Smooth muscle cell of the coronary artery (primary cell): ENCODE measurements at places on chromosomes 2 and 18. TPM values are rescaled to one million over a fixed set of nuclear protein-coding genes. Genes with fewer than 3 reads are reported as not detected.

COLEC12 gene
- 49.6 and 58.5 TPM in 2 replicates for total RNA-seq

FAM228A gene
- 0.23 and 2.3 TPM in 2 replicates for total RNA-seq

IL1RN gene
- 0.08 TPM in 1 of 2 replicates, not detected in the other for total RNA-seq

HOXD12 gene
- not detected in 2 replicates for total RNA-seq

TEX44 gene
- total RNA-seq = not detected in 2 replicates

PELI1 gene
- total RNA-seq = 6.0 and 30.0 TPM in 2 replicates
